Activated naive CD4-positive, alpha-beta T cell treated with anti-CD3 and anti-CD28 coated beads, Interleukin-2, amount 50 U/mL, for 72 hours (primary cell): ENCODE measurements at places on chromosomes 6 and 20. TPM values are rescaled to one million over a fixed set of nuclear protein-coding genes. Genes with fewer than 3 reads are reported as not detected.

ANKRD66 gene
- total RNA-seq, result not detected

MPIG6B gene
- not detected for total RNA-seq

DNA sequence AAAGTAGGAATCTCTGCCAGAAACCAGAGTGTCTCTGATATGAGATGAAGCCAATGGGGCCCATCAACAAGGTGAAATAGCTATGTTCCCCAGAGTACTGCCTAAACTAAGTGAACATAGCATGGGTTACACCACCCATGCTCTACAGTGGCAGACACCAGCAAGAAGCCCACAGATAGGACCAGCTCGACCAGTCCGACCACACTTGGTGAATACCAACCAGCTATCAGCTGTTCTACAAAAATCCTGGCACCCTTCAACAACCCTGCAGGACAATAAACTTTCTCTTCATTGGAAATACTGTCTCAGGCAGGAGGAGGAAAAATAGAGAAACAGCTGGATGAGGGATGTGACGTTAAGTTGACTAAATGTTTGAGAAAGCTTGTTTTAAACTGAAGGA, 311.4 kb downstream of the EPM2A start:
- no peak for DNase-seq

- no peak for DNase-seq
These were observed 483.3 kb downstream of the TFAP2B start for GRCh38 chr6:51301962-51302361.

- no peak for DNase-seq
These were observed 66.4 kb downstream of the SSR1 start for GRCh38 chr6:7246401-7247178.

GRCh38 chr6:14452567-14453527, 335.3 kb downstream of the CD83 start:
- DNase-seq, result peak; percentile 54

DNA sequence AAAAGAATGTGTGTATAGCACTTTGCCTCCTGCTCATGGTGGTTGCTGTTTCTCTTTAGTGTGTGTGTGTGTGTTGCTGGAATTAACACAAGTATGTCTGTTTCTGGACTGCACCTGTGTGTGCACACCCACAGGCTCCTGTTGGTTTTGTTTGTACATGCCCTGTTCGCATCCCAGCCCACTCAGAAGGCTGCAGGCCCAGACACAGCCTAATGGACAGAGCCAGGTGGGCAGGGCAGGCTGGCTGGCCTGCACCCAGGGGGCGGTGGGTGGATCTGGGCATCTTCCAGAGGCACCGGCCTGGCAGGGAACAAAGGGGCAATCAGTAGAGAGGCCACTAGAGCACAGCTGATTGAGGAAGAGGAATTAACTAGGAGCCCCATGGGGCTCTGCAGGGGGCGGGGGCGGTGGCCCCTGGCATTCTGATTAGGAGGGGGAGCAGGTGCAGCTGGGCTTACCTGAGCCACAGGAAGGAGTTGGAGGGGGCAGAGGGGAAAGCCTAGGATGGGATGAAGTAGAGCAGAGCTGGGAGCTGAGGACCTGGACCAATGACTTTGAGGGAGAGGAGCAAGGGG, 21.9 kb downstream of the CD40 start:
- DNase-seq, result no peak
